ENCODE measurements at places on chromosomes 7 and 10.
A peak's percentile ranks its signal among the peaks of the same experiment; 100 is the strongest.

DNA sequence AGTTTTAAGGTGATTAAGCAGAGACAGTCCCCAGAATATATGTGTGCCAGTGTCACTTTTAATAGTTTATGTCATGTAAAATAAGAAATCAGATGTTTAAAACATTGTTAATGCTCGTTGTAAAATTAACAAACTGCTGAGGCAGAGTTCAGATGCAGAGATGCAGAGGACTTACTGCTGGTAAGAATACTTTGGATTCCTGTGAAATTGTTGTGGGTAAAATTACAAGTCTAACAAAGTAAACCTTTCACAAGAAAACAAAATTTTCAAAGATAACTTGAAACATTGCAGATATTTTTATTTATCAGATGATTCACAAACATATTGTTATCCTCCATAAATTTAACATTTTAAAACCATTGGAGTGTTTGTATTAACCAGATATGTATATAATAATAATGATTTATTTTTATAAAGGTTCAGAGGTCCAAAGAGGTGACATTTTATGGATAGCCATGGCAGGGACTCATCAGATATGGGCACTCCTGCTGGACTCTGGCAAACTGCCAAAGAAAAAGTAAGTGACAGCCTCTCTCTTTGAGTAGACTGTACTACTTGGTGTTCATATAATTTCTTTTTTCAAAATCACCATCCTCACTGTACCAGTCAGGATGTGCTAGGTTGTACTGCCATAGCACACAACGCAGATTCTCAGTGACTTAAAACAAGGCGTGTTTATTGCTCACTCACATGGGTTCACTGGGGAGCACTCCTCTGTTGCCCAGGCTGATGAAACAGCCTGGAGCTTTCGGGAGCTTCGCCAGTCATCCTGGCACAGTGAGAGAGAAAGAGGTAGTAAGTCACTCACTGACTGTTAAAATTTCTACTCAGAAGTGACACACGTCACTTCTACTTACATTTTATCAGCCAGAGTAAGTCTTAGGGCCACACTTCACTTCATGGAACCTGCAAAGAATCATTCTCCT, 43.5 kb downstream of the NHLRC2 start:
- no peak for DNase-seq

- no peak for DNase-seq
Observed at GRCh38 chr10:35135861-35136260, 9.2 kb downstream of the CREM start.

DNA sequence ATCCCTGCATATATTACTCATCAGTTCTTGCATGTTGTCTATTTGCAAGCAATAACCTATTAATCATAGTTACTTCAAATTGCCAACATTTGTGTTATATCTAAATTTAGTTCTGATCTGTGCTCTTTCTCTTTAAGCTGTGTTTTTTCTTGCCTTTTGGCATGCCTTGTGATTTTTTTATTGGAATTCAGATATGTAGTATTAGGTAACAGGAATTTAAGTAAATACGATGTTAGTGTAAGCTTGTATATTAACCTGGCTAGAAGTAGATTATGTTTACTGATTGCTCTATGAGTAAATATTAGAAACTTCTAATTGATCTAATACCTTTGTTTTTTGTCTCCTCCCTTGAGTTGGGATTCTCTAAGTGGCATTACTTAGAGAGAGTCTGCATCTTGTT, 718.9 kb upstream of the POT1 start:
- DNase-seq, result no peak

GRCh38 chr10:62083412-62084267, 182.1 kb downstream of the ARID5B start:
- DNase-seq, result no peak

DNA sequence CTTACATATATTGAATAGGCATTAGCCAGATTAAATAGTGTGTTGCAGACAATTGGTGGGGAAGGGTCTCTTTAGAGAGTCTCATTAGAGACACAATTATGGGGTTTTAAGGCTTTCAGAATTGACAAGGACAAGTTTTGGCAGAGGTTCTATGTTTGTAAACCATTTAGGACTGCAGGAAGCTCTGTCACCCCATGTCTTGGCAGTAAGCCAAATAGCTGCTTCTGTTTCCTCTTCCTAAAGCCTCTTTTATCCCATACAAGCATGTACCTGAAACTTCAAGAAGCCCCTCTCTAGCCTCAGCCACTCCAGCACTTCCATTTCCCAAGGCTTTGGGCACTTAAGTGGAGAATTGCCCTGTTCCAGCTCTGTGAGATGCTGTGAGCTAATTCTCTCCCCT, 21.8 kb upstream of the LRRC4 start:
- DNase-seq, result peak; percentile 68

DNA sequence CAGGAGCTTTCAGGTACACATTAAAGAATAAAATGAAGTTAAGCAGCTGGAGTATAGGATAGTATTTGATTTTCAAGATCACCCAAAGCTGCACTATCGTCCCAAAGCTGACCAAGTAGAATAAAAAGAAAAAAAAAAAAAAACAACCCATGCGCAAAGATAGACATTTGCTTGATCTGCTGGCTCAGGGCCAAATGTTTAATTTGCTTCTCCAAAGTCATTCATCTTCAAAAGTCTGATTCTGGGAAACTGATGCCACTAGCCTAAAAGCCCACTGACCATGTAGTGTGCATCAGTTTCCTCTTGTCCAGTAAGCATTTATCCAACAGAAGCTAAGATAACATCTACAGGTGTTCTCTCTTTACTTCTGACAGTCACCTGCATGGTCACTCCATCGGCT, 14.5 kb downstream of the MEST start:
- DNase-seq, result no peak

DNA sequence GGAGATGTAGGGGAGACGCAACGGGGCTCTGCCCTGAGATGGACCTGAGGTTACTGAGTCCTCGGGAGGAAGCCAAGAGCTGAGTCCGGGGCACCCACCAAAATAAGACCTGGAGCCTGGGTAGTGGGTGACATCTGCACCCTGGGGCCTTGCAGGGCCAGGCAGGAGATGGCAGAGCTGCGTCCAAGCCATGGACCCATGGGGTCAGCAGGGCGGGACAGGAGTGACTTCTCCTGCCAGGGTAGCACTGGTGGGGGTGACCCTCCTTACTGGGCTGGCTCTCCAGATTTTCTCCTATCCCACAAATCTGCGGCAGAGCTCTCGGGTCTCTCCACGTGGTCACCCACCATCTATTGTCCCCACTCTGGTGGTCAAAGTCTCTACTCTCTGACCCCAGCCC, 2.1 kb downstream of the GHRHR start:
- no peak for DNase-seq
